T-helper 2 cell treated with Interferon-gamma antibody and Interleukin-4, amounts not matched to agents 5 μg/mL and 100 μg/mL, for 36 hours (primary cell): ENCODE measurements at places on chromosomes 11 and 22.

DNA sequence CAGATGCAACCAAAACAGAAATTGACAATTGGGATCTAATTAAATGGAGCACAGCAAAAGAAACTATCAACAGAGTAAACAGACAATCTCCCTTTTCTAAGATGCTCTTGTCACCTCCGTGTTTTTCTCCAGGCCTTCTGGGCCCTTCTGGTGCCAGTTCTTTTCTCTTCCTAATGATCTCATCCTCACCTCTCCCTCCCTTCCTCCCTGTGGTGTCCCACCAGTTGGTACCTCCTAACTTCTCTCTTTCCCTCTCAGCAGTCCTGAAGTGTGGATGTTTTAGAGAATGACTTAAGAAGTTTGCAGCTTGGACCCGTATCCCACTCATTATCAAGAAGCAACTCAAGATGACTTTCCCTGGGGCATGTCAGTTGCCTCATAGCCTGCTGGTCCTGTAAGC lies 6.4 kb downstream of the APOBEC3H start:
- DNase-seq, result no peak

DNA sequence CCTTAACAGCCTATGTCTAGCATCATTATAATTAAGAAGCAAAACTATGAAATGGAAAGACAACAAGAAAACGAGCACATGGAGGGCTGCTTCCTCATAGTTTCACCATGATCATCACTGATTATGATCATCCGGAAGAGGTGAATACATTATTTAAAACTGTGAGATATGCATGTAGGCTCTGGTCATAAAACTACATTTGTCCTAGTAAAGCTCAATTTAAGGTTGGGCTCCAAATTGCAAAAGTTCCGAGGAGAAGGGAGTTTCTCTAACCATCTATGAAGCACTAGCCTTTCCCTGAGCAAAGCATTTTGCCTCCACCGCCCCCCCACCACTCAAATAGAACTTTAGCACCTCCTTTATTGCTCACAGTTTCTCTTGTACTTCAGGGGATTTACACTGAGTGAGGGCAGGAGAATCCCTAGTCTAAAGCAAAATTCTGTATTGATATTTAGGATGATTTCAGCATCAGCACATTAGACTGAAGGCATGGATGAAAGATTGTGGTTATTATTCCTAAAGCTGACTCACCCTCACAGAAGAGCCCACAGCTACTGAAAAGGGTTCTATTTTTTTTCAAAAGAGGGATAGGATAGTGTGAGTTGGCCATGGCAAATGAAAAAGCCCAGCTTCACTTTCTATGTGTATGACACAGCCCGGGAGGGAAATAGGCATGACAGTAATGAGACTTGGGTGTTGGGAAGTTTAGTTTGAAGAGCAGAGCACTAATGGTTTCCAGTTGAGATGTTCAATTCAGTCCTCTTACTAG lies 203.4 kb downstream of the CADM1 start:
- no peak for DNase-seq

- DNase-seq, result no peak
These were observed 12.6 kb downstream of the SOX10 start for GRCh38 chr22:37971475-37972434.

- no peak for DNase-seq
These were observed 14.4 kb downstream of the KCNJ5 start for GRCh38 chr11:128905345-128906184.

- no peak for DNase-seq
These were observed 33.4 kb downstream of the ARFGAP2 start for GRCh38 chr11:47143322-47143721.

GRCh38 chr11:119791701-119792151 lies 62.7 kb upstream of the NECTIN1 start:
- DNase-seq, result no peak

GRCh38 chr22:23274146-23274526 lies 93.8 kb downstream of the BCR start:
- no peak for DNase-seq

DNA sequence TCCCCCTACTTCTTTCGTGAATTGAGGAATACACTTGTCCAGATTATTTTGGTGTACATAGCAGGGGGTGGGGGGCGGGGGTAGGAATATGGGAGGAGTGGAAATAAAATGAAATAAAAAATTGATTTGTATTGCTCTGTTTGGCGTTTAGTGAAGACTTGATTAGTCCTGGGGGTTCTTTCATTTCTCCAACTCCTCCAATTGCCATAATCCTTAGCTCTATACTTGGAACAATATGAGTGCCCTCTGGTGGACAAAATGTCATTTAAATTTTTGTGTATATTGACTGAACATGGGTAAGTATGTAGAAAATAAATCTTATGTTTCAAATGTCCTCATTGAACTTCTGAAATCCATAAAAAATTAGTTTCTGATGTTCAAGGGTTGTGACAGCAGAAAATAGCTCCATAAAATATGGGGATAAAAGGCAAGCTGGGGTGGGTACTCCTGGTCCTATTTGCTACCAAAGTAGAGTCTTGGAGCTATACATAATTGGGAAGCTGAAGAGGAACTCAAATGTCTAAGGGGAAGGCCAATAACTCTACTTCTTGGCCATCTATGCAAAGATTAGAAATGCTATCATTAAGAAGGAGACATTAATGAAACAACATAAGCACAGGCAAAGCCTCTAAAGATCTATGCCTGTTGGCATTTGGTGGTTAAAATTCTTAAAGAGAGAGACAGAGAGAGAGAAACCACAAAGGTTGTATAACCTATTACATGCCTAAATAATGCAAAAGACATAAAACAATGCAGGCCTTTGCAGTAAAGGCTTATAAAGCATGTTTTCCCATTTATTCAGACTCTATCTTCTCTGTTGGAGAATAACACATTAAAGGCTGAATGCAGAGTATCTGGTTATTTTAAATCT lies 421.6 kb downstream of the METTL15 start:
- no peak for DNase-seq

DNA sequence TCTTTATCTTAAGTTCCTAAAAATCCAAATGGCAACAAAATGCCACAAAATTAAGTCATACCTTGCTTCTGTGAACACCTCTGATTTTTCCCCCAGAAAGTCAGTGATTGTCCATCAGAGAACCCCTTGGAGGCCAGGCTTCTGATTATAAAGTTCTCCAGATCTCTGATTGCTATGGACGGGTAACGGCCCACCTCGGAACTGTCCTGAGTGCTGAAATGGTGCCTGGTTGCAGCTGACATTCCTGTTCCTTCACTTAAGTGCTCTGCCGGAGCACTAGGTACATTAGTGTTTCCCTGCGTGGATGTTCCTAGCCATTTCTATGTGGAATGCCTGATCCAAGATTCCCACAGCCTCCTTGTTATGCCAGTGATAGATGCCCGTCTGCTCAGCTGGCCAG lies 85.0 kb downstream of the CHST1 start:
- DNase-seq, result no peak

GRCh38 chr11:71245601-71246391 lies 6.6 kb downstream of the SHANK2 start:
- no peak for DNase-seq

DNA sequence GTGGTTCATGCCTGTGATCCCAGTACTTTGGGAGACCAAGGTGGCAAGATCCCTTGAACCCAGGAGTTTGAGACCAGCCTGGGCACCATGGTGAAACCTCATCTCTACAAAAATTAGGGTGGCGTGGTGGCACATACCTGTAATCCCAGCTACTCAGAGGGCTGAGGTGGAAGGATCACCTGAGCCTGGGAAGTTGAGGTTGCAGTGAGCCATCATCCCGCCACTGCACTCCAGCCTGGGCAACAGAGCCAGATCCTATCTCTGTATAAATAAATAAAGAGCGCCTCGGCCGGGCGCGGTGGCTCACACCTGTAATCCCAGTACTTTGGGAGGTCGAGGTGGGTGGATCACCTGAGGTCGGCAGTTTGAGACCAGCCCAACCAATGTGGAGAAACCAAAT lies 27.9 kb downstream of the TOB2 start:
- no peak for DNase-seq

DNA sequence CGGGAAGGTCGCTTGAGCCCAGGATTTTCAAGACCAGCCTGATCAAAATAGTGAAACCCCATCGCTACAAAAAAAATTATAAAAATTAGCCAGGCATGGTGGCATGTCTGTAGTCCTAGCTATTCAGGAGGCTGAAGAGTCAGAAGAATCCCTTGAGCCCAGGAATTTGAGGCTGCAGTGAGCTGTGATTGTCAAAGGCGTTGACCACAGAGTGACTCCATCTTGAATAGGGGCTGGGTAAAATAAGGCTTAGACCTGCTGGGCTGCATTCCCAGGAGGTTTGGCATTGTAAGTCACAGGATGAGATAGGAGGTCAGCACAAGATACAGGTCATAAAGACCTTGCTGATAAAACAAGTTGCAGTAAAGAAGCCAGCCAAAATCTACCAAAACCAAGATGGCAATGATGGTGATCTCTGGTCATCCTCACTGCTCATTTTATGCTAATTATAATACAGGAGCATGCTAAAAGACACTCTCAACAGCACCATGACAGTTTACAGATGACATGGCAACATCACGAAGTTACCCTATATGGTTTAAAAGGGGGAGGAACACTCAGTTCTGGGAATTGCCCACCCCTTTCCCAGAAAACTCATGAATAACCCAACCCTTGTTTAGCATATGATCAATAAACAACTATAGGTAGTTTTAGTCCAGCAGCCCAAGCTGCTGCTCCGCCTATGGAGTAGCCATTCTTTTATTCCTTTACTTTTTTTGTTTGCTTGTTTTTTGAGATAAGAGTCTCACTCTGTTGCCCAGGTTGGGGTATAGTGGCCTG lies 2.8 kb upstream of the RDX start:
- DNase-seq, result no peak

DNA sequence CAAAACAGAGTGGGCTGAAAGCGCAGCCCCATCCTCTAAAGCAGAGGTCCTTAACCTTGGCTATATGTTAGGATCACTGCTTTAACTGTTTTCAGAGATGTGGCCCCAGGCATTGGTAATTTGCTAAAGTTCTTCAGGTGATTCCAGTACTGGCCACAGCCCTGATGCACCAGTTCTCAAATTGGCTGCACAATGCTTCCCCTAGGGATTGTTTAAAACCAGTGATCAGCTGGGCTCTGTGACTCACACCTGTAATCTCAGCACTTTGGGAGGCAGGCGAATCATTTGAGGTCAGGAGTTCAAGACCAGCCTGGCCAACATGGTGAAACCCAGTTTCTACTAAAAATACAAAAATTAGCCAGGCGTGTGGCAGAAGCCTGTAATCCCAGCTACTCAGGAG lies 8.4 kb upstream of the IRAG1 start:
- no peak for DNase-seq

DNA sequence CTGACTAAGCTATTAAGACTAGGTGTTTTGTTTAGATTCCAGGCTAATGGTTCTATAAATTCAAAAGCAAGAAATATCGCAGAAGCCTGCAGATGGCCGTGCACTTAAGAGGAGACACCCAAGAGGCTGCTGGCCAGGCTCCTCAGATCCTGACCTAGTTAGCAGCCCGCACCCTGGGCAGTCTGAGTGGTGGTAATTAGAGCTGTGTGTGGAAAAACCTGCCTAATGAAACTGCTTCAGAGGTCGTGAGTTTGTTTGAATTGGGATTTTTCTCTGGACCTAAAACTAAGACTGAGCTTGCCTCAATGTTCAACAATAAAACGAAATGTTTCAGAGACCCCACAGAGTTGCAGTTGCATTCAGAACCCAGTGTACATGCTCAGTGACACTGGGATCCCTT lies 627.7 kb downstream of the OPCML start:
- DNase-seq, result no peak

DNA sequence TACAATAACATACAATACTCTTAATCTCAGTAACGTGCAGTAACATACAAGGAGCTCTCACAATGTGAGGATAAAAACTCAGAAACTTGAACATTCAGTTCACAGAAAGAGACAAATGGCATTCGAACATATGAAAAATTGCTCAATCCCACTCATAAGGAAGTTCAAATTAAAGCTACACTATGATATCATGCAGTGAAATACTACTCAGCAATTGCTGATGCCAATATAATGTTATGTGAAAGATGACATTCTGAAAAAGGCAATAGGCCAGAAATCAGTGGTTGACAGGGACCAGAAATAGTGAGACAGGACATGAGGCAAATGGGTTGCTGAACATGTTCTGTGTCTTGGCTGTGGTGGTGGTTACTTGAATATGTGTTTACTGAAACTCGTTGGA lies 33.7 kb upstream of the PITPNB start:
- DNase-seq, result no peak

- DNase-seq, result no peak
These were observed 58.1 kb downstream of the PPFIA1 start for GRCh38 chr11:70328556-70328955.

DNA sequence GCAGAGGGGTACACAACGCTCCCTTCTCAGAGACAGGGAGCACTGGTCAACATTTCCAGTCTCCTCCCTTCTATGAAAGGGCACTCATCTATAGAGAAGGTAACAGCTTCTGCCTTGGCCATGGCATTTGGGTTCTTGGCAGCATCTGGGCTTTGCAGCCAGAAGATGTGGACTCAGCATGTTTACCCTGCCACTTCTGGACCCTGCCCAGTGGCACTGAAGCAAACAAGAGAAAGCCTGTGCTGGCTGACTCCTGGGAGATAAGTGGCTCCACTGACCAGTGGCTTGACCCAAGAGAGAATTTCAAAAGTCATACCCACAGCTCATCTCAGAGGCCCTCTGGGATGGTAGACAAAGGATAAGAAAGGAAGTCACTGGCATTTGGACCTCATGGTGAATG lies 8.0 kb downstream of the CSNK2A3 start:
- no peak for DNase-seq

DNA sequence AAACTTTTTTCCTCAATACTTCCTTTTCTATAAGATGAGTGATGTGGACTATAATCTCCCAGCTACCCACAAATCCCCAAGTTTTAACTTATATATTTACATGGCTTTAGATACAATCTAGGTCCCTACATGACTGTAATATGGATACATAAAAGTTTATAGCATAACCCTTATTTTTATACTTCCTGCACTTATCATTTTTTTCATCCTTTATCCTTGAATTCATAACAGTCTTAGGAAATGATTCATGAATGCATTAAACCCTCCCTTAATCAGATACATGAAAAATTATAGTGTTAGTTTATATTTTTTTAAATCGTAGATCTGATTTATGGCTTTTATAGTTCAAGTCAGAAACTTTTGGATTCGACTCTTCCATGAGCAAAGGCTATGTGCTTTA lies 195.8 kb downstream of the MAML2 start:
- no peak for DNase-seq

DNA sequence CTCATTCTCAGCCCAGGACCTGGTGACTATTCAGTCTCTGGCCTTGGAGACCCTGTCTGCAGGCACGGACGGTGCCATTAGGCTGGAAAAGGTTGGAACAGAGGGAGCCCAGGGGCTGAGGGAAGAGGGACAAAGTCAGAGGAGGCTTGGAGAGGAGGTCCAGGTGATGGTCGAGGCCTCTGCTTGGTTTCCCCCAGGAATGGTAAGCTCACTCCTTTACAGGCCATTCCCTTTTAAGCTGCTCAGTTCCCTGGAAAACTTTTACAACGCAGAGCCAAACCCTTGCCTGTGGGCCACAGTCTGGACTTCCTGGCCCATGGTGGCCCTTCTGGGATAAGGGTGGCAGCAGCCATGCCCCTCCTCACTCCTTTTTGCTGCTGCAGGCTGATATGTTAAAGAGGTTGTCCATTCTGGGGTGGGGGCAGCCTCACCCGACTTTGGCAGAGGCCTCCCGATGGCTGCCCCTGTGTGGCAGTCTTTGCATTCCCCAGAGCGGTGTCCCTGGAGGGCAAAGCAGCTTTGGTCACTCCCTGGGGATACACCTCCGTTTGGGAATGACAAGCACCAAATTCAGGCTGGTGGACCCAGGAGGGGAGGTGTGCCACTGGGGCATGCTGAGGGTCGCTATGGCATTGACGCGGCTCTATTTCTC lies 34.0 kb upstream of the RFPL3 start:
- DNase-seq, result no peak

GRCh38 chr22:27755521-27756211 lies 45.9 kb downstream of the MN1 start:
- DNase-seq, result no peak
